HFFc6 (cell line): ENCODE measurements at places on chromosomes 12 and 14. TPM values are rescaled to one million over a fixed set of nuclear protein-coding genes. Genes with fewer than 3 reads are reported as not detected.

GRCh38 chr12:53674977-53675700, 744 bp downstream of the ATP5MC2 start:
- DNase-seq = no peak

- DNase-seq = no peak
Observed at GRCh38 chr12:87388376-87388775, 640.8 kb downstream of the C12orf50 start.

DNA sequence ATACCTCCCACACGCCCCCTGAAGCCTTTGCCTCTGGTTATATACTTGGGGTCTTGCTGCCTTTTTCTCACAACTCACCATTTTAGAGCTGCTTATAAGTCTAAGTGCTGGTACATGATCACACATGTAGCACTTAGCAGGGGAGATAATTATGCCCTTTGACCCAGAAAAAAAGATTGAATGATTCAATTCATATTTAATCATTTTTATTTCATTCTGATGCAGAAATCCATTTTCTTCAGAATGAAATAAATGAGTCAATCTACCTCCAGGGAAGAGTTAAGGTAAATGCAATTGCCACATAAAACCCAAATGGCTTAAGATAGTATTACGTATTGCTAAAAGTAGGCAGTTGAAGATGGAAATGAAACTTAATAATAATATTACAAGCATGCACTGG, 414.6 kb upstream of the PRICKLE1 start:
- no peak for DNase-seq

- no peak for DNase-seq
Observed at GRCh38 chr14:73599499-73599898, 7.8 kb downstream of the ACOT4 start.

GRCh38 chr14:71309756-71310155, 402.5 kb downstream of the PCNX1 start:
- no peak for DNase-seq

- peak; percentile 39 for DNase-seq
Observed at GRCh38 chr14:21498540-21499526, 12.3 kb downstream of the METTL3 start.

- no peak for DNase-seq
Observed at GRCh38 chr12:96617178-96617577, 127.8 kb downstream of the CFAP54 start.

DNA sequence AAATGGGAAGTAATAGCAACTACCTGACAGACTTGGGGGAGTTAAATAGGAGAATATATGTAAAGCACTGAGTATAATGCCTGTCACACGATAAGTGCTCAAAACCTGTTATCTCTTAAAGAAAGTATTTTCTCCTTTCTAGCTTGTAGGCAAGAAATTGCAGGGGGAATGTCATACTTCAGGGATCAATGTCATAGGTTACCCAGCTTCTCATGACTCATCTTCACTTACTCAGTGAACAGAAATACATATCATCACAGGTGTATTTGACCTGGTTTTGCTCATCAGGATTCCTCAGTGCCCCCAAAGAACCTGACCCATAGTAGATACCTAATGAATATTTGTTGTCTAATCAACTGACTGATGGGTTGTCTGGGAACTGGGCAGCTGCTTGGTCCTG, 285.0 kb upstream of the ATP2B1 start:
- DNase-seq = no peak

DNA sequence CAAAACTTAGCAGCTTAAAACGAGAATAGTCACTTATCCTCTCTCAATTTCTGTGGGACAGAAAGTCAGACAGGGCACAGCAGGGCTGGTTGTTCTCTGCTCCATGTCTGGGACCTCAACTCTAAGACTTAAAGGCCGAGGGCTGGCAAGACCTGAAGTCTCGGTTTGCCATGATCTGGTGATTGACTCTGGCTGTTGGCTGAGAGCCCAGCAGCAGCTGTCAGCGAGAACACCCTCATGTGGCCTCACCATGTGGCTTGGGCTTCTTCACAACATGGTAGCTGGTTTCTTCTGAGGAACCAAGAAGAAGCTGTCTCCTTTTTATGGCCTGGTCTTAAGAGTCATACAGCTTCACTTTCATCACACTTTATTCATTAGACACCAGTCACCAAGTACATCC, 1.7 kb upstream of the VASH1 start:
- no peak for DNase-seq

DNA sequence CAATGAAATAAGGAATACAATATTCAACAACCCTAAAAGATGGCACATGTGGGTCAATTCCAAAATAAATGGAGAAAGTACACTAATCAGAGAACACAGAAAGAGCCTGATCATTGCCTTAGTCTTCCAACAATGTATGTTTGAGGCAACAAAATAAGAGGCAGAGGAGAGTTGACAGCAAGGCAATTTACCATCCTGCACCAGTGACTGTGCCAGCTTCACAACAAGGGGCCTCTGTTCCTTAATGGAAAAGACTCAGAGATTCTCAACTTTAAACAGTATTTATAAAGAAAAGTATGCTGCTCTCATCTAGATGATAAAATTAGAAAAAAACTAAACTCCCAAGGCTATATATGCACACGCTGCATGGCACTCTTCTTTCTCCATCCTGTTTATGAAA, 25.9 kb downstream of the EPS8 start:
- no peak for DNase-seq

The CCDC196 gene
- total RNA-seq = not detected in 2 replicates

The MAX gene
- total RNA-seq = 79.0 to 94.4 TPM (median 93.1 TPM) in 3 replicates

The FAM216A gene
- total RNA-seq = 15.7 to 19.9 TPM (median 17.9 TPM) in 3 replicates

The PRB2 gene
- not detected in 3 replicates for total RNA-seq

The ETFBKMT gene
- 2.2 to 2.5 TPM (median 2.2 TPM) in 3 replicates for total RNA-seq

The MGAT4C gene
- not detected in 3 replicates for total RNA-seq

The CD163L1 gene
- total RNA-seq = 6.7 to 9.0 TPM (median 7.4 TPM) in 3 replicates

The SLC7A8 gene
- total RNA-seq = 13.1 to 23.7 TPM (median 18.0 TPM) in 3 replicates

The TBX5 gene
- total RNA-seq = 18.0 to 25.1 TPM (median 18.3 TPM) in 3 replicates
